ENCODE measurements at places on chromosomes 13 and 19.

DNA sequence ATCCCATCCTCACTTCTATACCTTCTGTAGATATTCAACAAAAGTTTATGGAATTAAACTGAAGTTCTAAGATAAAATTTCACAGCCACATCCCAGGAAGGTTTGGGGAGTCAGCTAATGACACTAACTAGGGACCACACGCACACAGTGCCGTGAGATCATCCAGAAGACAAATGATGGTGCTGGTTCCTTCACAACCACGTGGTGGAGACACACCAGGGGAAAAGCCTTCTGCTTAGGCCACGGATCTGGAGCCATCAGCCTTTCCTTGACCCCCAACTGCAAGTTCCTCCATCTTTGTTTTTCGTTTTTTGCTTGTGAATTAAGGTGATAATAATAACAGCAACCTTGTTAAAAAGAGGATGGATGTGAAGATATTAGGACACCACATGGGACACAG, 241.6 kb upstream of the MAB21L1 start:
- no peak for DNase-seq

DNA sequence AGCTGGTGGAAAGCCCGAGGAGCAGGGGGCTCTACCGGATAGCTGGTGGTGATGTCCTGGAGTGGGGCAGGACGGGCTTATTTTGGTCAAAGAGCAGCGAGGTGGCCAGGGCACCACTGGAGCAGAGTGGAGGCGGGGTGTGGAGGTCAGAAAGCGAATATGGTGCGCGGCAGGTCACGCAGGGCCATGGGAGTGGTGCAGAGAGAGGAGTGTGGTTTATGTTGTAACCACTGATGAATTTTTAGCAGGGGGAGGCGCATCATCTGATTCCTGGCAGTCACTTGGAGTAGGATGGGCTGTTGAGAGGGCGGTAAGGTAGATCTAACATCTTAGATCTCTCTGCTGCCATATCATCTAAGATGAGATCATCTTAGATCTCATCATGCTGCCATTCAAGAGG, 1.4 kb upstream of the ZNF414 start:
- DNase-seq = no peak

GRCh38 chr19:18607226-18608101, 865 bp upstream of the CRLF1 start:
- no peak for DNase-seq

DNA sequence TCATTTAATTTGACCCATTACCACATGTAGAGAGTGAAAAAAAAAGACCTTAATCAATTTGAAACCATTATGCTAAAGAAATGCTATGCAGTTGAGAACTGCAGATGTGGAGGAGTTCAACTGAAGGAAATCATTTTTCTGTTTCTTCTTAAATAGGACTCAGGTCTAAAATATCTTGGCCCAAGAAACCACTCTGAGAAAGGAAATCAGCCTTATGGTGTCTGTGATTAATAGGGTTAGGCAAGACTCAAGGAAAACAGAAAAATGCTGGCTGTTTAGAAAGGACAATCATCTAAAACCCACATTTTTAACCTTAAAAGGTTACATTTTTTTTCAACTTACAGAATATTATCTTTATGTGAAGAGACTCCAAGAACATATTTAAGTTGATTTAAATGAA, 1.9 kb upstream of the SLITRK1 start:
- no peak for DNase-seq

DNA sequence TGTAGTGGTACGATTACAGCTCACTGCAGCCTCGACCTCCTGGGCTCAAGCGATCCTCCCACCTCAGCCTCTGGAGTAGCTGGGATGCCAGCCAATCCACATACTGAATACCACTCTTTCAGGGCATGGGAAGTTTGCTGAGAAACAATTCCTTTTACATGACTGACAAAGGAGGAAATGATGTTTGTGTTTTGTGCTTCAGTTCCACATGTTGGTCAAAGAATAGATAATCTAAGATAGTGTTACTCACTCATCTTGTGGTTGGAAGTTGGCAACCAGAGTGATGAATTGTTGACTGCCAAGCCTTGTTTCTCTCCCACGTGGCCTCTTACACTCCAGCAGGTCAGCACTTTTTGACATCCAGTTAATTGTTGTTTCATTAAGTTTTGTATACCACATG, 7.6 kb downstream of the MBD3L2B start:
- no peak for DNase-seq

GRCh38 chr19:8333767-8334457, 9.2 kb downstream of the KANK3 start:
- no peak for DNase-seq

DNA sequence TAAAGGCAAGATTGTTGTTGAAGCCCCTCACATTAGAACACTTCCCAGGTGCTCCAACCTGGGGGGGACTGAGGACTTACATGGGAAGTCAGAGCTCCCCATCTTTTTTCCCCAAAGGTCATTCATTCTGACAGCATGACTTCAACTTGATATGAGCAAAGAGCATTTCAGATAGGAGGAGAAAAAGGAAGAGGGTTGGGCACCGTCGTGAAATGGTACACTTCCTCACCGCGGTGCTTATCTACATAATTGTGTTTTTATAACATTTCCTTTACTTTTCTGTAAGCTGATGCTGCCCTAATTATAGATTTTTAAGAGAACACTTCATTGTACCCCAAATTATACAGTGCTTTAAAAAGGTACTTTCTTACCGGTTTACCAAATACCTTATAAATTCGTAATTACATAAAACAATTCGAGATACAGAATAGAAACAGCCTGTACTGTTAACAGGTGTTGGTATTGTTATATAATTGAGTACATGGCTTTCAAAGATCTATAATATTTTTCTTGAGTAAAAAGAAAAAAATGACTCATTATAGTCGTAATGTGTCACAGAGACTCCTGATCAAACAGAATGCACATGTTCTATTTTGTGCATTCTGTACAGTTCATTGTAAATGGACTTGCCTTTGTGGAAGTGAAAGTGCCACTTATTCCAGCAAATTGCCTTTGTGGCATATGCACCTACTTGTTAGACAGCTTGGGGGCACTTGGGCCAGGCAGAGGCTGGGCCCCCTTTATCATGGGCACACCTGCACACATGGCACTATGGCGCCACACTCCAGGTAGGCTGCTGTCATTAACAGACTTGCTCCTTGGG, 81.8 kb downstream of the GGACT start:
- peak; percentile 2 for DNase-seq
